ENCODE measurements at places on chromosomes 16 and 17.
A peak's percentile ranks its signal among the peaks of the same experiment; 100 is the strongest.

DNA sequence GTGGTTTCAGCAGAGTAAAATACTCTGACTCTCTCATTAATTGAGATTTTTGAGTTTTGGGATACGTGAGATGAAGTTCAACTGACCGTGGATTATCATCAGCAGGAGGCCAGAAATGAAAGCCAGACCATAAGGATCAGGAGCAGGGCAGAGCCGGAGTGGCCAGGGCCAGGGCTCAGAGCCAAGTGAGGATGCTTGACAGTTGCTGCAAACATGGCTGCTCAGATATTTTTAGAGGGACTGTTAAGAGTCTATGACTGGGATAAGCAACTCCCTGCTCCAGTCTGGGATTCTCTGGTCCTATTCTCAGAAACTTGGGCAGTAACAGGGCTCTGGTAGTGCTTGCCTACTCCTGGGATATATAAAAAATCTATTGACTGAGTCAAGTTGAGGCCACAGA, 17.6 kb upstream of the CDH13 start:
- DNase-seq, result no peak

- DNase-seq, result no peak
Measured at GRCh38 chr17:68944435-68945035, 10.7 kb downstream of the ABCA8 start.

GRCh38 chr17:48841395-48841831, 10.6 kb downstream of the CALCOCO2 start:
- no peak for DNase-seq

- DNase-seq, result no peak
Measured at GRCh38 chr16:85376292-85377095, 236.6 kb upstream of the GSE1 start.

DNA sequence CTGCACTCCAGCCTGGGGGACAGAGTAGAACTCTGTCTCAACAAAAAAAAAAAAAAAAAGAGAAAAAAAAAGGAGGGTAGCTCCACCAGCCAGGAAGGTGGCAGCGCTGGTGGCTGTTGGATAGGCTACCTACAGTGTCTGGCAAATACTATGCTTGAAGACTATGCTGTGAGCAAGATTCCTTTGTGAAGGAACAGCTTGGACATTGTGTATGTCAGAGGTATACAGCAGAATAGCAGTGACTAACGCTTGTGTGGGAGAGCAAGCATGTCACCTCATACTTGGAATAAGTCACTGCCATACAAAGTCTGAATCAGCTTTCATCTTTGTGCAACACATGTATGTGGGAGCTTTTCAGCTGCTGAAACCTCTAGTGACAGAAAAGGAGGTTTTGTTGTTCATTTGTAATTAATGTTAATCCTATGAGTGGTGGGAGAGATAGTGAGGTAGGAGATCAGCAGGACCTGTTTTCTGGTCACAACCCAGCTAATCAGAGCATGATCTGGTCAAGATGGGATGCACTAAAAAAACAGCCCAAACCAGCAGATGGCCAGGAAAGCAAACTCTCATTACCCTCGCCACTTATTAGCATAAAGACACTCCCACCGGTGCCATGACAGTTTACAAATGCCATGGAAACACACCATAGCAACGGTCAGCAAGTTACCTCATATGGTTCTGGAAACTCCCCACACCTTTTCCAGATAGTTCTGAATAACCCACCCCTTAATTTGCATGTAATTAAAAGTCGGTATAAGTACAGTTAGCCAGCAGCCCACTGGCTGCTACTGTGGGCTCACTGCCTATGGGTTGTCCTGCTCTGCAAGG, 6.8 kb upstream of the ITGAD start:
- no peak for DNase-seq

DNA sequence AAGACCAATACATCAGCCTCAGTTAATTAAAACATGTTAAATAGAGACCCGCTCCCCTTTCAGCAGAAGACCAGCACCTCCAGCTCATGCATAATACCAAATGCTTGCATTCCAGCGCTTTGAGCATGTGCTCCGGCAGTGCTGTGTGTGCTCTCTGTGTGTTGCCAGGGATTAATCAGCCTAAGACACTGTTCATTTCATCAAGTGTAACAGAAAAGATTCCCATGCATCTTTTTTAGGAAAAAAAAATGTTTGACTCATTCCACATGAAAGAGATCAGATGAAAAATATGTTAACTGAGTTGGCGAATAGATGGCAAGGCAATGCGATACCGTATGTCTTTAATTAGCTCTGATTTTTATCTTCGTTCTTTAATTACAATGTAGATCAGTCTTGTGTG, 187.6 kb downstream of the RPTOR start:
- DNase-seq, result no peak

DNA sequence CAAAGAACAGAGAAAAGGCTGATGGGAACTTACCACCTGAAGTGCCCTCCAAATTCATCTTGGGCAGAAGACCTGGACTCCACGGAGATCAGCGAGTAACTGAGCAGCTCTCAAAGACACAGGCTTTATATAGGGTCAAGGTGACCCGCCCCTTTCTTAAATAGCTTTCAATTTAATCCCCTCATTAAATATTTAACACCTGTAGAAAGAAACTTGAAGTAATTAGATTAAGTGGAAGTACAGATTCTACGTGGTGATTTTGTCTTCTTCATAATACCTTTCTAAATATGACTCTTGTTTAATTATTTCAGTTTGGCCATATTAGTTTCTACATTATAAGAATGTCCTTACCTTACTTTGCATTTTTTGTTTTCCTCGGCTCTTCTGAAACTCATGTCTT, at the start of gene DUXB:
DUXB (minus strand) TSS at position 101 of the 400 bp plus-strand sequence; CDS start at position 58, 43 bp downstream.
- no peak for DNase-seq

- peak; percentile 76 for DNase-seq
Measured at GRCh38 chr17:79045842-79046196, 21.9 kb downstream of the C1QTNF1 start.

GRCh38 chr17:39092692-39093230, 58.7 kb downstream of the PLXDC1 start:
- DNase-seq, result no peak

DNA sequence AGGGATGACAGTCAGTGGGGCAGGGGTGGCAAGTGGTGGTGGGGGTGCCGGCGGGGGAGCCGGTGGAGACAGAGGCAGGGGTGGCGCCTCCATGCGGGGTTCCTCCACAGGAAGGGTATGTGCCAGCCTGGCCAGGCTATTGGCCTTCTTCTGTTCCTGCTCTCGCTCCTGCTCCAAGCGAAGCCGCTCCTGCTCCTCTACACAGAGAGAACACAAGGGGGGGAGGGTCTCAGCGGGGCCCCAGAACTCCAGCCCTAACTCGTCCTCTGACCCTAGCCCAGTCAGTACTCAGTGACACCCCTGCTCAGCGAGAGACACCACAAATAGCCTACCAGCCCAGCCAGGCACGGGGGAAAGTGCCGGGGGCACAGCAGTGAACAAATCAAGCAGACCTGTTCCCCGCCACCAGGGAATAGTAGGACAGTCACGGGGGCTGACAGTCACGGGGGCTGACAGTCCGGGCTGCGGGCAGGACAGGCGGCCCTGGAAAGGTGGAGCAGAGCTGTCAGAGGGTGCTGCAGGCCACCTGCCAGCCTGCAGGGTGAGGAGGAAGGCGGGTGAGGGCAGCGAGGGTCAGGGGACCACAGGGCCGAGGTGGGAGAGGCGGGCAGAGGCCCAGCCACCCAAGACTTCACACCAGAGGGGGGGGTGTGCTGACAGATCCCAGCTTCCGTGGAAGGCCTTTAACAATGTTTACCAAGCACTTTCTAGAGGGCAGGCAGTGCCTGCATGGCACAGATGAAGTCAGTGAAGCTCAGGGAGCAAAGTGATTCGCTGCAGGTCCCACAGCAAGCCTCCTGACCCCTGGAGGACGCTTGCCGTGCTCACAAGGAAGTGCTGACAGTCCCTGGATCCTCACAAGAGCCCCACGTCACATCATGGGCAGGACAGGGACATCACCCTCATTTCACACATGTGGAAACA, 5.3 kb downstream of the MNT start:
- no peak for DNase-seq

DNA sequence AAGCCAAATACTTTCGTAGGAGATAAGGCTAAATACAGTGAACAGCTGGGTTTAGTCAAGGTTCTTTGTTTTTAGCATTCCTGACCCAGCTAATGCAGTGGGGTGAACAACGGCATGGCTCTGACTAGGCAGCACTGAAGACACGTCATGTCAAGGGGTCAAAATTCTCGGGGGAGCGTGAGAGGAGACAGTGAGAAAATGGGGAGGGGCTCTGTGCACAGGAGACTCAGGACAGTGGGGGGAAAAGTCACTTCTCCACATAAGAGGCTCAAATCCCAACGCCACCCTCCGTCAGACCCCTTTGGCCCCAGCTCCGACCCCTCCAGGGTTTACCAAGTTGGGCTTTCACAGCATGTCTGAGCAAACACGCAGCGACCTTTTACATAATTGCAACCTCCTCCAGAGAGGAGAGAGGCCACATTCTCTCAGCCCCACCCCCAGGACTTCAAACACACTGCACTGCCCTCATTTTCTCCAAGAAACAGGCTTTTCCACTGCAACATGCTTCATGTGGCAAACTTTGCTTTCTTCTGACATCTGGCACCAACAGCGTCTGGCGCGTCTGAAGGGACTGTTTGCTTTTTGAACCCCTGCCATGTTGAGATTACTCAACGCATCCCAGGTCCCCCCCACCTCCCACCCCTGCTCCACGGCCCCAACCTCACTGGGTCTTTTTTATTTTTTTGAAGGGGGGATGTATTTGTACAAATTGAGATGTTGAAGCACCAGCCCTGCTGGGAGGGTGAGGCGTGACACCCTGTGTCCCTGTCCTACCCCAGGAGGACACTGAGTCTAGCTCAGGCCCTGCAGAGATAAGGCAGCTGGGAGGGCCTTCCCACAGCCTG, 30.0 kb downstream of the AXIN2 start:
- peak; percentile 70 for DNase-seq

DNA sequence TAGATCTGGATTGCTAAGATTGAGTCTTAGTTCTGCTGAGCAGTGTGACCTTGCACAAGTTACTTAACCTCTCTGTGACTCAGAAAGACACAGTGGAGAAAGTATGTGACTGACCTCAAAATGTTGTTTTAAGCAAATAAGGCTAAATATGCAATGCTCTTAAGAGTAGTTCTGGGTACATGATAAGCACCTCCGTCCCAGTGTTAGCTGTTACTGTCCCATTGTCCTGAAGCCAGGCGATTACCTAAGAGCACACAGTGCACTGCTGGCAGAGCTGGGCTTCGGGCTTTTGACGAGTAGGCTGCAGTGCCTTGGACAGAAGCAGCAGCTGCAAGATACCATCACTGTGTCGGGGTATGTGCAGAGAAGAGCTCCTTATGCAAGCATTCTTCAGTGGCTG, 32.7 kb upstream of the FOXF1 start:
- DNase-seq, result no peak

GRCh38 chr16:48836636-48837035, 226.7 kb upstream of the N4BP1 start:
- no peak for DNase-seq

DNA sequence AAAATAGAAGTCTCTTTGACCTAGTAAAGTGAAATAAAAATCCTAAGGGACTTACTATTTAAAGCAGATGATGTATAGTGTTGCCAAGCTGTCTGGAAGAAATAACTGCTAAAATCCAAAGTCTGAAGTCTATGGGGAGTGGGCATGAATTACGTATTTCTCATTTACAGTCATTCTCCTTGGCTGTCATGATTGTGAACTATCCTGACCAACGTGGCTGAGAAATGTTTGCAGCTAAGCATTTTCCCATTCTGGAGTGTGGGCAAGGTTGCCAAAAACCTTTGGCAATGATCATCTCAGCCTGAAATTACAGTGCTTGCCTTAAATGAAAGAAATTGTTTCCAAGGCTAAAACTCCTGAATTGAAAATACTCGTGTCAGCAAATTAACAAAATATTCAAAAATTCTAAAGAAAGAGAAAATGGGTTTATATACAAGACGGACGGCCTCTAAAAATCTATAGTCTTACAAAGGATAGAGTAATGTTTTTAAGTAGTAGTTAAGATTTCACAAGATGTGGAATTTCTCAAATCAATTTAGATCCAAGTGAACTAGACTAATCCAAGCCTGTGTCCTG, 77.0 kb downstream of the CACNG1 start:
- DNase-seq, result no peak

DNA sequence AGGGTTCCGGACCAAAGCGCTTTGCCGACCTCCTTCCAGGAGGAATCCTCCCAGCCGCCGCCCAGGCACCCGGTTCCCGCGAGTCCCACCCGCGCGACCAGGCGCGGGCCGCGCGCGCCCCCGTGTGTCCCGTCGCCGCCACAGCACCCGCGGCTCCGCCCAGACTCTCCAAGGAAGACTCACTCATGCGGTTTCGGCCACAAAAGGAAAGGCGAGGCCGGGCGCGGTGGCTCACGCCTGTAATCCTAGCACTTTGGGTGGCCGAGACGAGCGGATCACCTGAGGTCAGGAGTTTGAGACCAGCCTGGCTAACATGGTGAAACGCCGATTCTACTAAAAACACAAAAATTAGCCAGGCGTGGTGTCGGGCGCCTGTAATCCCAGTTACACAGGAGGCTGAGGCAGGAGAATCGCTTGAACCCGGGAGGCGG, 3.5 kb upstream of the PKMYT1 start:
- DNase-seq, result peak; percentile 94

- DNase-seq, result no peak
Measured at GRCh38 chr17:78953356-78954350, 26.1 kb downstream of the LGALS3BP start.

DNA sequence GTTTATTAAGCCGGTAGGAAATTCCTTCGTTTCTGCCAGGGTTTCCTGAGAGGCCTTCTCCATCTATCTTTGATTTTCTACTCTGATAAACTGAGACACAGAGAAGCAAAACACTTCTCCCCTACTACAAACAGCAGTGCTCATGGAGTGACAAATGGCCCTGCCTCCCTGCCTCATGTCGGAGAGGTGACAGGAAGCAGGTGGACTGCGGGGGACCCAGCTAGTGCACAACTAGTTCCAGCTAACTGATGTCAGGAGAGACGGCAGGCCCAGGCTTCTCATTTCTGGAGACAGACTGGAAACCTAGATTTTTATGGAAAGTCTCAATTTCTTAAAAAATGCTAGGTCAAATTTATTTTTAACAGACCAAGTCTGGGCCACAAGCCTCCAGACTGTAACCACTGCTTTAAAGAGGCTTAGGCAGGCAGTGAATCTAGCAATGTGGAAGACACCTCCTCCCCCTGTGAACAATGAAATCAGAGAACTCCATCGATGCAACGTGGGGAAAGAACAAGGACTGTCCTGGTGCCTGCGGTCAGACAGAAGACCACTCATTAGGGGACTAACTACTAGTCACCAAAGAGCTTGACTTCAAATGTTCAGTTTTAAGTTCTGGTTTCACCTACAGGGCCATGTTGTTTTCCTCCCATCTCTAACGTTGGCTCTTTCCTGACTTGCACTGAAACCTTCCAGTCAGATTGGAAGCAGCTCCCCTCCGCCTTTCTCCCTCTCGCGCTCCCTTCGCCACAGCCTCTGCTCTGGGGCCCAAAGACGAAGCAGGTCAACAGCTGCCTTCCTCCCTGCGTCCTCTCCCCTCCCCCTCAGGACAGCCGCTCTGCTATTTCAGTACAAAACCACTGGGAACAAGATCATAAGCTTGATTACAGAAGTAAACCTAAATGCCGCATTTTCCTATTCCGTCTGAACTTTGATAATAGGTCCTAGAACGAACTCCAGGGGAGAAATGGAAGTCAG, 17.6 kb downstream of the GTF3C1 start:
- no peak for DNase-seq
